ENCODE measurements at places on chromosomes 3 and 15. TPM values are rescaled to one million over a fixed set of nuclear protein-coding genes. Genes with fewer than 3 reads are reported as not detected.
A peak's percentile ranks its signal among the peaks of the same experiment; 100 is the strongest.

GRCh38 chr15:90483637-90484036 lies 46.1 kb upstream of the CRTC3 start:
- no peak for DNase-seq

- no peak for DNase-seq
These were observed 5.3 kb downstream of the PLEKHO2 start for GRCh38 chr15:64847016-64847415.

DNA sequence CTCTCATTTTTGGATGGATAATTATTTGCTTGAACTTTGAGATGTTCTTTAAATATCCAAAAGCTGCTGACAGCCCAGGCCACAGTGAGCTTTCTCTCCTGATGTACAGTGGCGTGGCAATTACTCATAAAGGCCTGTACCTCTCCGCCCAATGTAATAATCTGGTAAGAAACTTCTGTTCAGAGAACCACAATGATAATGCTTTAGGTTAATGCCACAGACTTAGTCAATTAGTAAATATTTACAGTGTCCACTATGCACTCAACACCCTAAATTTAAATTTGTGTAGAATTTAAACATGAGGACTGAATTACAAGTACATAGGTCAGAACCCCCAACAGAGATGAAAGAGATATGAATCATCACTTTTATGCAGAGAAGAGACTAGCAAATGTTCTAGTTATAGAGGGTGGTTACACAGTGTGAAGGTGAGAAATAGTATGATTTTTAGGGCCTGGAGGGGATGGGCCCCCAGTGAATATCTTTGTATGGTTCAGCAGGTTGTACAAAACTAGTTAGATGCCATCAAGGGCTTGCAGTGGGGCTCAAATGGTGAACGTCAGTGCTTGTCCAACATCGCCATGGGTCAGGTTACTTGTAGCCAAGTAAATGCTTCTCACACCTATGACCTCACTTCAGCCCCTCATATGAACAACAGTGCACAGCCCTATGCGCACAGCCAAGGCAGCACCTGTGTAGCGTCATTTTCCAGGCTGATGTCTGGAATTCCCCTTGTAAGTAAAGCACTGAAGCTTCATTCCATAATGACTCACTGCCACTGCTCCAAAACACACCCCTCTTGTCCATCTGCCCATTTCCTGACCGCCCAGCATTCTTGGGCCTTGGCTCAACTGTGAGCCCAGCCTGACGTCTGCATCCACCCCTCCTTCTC lies 13.3 kb downstream of the ABHD2 start:
- DNase-seq = peak; percentile 98

CYP11A1 gene
- total RNA-seq = not detected

DNA sequence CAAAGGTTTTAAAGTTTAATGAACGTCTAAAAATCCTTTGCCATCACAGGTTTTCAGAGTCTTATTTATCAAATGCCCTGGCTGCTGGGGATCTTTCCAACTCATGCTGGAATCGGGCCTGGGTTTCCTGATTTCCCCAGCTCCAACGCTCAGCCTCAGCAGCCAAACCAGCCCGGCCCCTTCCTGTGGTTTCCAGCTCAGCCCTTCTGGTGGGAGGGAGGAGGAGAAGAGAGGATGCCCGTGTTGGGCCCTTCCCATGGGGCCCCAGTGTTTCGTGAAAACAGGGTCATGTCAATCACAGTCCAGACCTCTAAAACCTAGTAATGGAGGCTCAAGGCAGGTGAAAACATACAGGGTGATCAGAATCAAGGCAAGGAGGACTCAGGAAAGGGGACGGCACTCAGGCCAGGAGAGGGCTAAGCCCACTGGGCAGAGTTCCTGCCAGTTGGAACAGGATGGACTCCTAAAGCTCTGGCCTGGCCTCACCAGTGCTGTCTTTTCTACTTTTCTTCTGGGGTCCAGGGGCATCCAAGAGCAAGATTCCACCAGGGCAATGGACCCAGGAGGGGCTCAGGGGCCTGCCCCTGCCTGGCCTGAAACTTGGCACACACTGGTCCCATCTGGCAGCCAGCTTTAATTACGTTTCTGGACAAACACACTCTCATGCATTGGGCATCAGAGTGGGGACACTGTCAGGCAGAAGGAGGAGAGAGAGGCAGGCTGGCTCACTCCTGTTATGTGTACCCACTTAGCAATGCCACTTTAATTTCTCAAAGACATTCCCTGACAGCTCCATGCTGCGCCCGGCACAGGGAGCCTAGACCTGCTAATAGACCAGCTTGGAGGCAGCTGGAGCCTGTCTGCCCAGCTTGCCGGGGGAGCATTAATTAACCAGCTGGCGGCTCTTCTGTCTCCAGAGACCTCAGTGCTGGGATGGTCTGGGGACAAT lies 194.6 kb downstream of the FAM43A start:
- DNase-seq = peak; percentile 49

DNA sequence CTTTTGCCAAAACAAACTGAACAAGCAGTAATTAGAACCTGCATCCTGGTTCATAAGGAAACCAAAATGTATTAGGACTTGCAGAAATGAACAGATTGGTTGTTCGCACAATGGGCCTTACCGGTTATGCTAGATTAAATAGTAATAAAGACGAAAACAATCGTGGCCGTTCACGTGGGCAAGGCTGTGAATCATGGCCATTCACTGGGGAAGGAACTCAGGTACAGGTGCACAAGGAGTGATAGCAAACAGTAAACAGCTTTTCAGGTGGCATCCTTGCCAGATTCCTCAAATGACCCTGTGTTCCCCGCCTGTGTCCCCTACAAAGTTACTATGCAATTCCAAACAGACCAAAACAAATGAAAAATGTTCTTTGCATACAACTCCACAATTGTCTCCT lies 8.2 kb downstream of the LRIG1 start:
- no peak for DNase-seq

TMEM62 gene
- total RNA-seq = 15.8 TPM

GRCh38 chr15:25877681-25878080 lies 14.6 kb upstream of the ATP10A start:
- DNase-seq = no peak

GABRG3 gene
- total RNA-seq = not detected

PARP16 gene
- total RNA-seq = 7.7 TPM

DNA sequence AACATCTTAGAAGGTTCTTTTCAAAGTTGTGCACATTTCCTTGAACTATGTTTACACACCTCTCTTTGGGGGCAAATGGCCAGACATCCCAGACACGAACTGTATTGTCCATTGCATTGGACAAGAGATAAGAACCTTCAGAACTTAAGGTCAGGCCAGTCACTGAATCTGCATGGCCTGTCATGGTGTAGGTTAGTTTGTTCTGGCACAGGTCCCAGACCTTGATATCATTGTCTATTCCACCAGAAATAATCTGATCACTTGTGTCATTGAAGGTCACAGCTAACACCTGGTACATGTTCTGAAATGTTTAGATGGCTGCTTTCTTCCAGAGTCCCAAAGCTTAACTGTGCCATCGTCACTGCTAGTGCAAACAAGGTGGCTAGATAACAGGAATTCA lies 55.7 kb downstream of the KCNAB1 start:
- peak; percentile 37 for DNase-seq

AADACL2 gene
- total RNA-seq = not detected

GRCh38 chr15:32030795-32031194 lies 480 bp downstream of the CHRNA7 start:
- DNase-seq = no peak

DNA sequence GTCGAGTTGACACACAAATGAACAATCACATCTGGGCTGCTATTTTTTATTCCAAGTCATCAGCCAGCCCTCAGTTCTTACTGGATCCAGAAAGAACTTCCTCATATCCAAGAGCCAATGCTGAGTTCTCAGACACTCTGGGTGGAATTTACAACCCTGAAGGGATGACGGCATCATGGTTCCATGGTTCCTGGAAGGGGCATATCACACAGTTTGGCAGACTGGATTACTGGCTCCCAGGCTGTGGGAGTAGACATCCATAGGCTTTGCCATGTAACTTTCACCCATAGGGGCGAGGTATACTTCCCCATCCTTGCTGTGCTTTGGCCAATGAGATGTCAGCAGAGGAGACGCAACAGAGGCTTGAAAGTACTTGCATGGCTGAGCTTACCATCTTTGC lies 26.9 kb upstream of the KBTBD12 start:
- DNase-seq = no peak

MKRN2OS gene
- not detected for total RNA-seq

GRCh38 chr15:44801364-44801763 lies 65.0 kb downstream of the TRIM69 start:
- DNase-seq = no peak
